Lung microvascular endothelial cell (primary cell): ENCODE measurements at places on chromosomes 6 and 20. TPM values are rescaled to one million over a fixed set of nuclear protein-coding genes. Genes with fewer than 3 reads are reported as not detected.
A peak's percentile ranks its signal among the peaks of the same experiment; 100 is the strongest.

RIPOR2 gene
- under 0.01 TPM in 2 replicates for total RNA-seq

DNA sequence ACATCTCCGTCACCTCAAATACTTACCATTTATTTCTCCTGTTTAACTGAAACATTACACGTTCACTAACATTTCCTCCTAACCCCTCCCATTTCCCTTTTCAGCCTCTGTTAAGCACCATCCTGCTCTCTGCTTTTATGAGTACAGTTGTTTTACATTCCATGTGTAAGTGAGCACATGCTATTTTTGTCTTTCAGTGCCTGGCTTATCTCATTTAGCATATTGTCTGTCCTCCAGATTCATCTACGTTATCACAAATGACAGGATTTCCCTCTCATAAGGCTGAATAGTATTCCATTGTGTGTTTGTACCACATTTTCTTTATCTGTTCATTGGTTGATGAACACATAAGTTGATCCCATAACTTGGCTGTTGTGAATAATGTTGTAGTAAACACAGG, 22.7 kb downstream of the TAF11 start:
- DNase-seq: peak; percentile 89

DNA sequence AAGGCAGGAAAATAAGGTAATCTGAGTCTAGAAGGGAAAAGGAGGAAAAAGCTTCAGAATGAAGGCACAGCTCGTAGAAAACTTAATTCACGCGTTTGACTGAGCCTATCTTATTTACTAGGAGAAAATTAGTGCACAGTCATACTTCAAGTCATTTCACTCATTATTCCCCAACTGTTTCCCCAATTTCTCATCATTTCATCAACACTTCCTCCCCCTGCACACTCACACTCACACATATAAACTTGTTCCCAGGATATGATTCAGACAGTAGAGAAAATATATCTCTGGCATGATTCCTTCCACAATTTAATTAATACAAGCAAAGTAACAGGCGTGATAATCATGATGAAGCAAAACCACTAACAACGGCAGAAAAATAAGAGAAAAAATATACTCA, 94.5 kb upstream of the F13A1 start:
- DNase-seq: no peak

TGM2 gene
- 273 and 343 TPM in 2 replicates for total RNA-seq

DNA sequence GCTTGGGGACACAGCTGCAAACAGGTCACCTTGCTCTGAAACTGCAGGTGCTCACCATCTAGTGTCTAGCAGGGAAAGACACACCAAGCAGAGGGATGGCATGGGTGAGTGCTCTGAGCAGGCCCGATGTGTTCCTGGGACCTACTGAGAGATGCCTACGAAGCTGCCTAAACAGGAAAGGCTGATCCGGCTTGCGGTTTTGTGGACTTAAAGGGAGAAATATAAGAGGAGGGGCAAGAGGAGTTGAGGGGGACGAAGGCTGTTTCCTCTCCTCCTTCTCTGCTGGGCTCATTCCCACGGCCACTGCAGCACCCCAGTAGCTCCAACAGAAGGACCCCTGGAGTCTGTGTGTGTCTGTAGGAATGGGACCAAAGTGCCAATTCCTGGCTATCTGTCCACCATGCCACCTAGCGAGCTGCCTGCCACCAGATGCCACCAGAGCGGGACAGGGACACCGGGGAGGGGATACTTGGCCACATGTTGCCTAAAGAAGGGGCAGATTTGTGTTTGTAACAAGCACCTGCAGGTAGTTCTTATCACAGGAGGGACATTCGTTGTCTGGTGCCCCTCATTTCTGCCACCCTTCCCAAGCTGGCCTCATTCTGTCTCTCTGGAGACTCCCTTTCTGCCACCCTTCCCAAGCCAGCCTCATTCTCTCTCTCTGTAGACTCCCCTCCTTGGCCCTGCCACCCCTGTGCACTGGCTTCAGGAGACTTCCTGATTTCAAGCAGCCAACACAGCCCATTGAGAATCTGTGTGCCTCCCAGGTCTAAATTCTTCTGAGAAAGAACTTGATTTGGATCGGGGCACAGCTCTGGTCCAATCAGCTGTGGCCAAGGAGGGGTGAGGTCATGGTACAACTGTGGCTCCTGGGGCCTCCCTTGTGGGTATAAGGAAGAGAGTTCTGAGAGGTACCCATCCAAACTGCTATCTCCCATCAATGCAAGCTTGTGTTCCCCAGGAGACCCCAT, 221.8 kb downstream of the ANKRD60 start:
- DNase-seq: no peak

- DNase-seq: peak; percentile 90
Observed at GRCh38 chr6:97401533-97401932, 118.5 kb upstream of the MMS22L start.

COL11A2 gene
- under 0.01 and 0.20 TPM in 2 replicates for total RNA-seq

DNA sequence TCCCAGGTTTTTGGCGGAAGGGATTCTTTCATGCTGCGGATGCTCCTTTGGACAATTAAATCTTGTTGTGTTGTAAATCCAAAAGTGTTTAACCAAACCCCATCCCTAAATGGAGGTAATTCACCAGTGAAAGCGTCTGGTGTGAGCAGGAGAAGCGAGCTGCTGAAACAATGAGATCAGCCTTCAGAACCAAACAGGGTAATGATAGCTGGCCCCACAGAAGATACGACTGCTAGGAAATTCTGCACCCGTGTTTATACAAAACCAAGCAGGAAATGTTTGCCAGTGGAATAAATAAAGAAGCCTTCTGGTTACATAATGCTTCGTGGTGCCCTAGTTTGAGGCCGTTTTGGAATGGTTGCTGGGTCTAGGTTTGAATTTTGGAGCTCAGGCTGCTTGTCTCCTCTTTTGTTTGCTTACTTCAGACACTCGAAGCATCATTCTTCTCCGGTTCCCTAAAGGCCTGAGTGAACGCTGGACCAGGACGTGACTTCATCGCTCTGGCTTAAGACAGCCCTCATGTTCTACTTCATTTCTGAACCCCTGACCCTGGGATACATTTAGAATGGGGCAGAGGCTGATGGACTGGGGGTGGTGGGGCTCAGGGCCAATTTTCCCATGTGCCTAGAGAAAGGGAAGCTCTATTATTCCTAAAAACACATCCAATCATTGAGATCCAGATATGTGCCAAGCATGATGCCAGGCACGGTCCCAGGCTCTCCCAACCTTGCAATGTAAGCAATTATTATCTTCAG, 61.6 kb upstream of the JAG1 start:
- DNase-seq: peak; percentile 14

DNA sequence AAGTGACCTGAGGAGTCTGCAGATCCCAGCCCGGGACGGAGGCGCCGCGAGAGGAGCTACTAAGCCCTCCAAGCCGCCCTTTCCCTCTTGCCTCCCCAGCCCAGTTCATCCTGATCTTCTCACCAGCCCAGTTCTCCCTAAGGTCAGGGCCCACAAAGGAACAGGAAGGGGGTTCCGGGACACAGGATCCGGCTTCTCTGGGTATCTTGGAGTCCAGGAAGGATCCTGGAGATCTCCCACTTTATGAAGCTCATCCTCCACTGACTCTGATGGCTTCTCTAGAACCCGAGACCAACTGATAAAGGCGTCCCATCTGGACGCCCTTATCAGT, 36.9 kb upstream of the HLA-C start:
- no peak for DNase-seq

GRCh38 chr6:33481192-33481591, 26.8 kb downstream of the ZBTB9 start:
- no peak for DNase-seq

GRCh38 chr20:21353236-21353635, 44.1 kb downstream of the NKX2-4 start:
- peak; percentile 52 for DNase-seq

OPN5 gene
- total RNA-seq: not detected in 2 replicates

GRCh38 chr6:137272403-137272802, 53.2 kb upstream of the IFNGR1 start:
- no peak for DNase-seq

DNA sequence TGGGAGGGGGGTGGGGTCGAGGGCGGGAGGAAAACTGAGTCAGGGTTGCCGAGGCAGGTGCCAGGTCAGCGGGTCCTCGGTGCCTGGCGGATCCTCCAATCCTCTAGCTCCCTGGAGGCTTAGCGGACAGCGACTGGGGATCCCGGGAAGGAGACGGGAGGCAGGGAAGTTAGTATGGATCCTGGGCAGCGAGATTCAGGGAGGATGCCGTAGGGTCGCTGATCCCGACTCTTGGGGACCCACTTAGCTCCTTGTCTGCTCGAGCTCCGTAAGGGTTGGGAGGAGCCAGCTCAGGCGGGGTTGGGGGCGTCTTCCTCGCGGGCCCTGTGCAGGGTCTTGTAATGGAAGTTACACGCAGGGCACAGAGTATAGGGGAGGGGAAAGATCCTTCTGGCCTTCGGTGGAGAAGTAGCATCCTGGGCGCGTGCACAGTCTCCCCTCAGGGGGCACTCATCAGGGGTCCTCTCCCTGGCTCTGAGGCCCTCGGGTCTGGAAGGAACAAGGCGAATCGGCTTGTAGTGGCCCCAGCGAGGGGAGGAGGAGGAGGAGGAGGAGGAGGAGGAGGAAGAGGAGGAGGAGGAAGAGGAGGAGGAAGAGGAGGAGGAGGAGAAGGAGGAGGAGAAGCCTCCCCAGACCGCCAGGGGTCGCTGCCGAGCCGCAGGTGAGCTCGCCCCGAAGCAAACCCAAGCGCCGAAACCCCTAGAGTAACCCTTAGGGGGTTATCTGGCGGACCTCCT, 6.4 kb upstream of the SLC12A5 start:
- DNase-seq: peak; percentile 46

DNA sequence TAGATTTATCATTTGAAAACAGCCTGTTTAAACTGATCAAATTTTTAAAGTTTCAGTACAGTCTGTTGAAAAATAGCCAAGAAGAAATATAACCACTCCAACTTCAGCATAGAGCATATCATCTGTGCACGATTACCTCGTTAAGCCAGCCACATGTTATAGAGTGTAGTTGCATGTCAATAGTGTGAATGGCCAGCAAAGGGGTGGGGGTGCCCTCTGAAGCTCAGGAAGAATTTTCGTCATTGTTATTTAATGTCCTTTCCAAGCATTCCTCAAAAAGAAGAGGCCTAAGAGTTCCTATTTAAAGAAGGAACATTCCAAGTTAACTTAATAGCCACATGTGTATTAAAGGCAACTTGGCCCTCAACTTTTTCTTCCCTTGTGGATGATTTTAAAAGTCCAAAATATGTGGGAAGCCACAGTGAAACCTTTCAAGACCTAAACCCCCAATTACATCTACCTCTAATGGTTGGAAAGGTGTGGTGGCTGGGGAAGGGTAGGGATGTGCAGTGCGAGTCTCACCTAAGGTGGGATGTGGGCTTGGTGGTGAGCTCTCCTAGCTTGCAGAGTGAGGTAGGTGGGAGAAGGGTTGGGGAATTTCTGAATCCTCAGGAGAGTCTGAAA, 1.8 kb upstream of the CCN2 start:
- no peak for DNase-seq

- no peak for DNase-seq
Observed at GRCh38 chr20:51461306-51461705, 81.2 kb downstream of the NFATC2 start.

PHACTR3 gene
- 1.6 and 3.1 TPM in 2 replicates for total RNA-seq

LY6G6C gene
- not detected in 2 replicates for total RNA-seq

DNA sequence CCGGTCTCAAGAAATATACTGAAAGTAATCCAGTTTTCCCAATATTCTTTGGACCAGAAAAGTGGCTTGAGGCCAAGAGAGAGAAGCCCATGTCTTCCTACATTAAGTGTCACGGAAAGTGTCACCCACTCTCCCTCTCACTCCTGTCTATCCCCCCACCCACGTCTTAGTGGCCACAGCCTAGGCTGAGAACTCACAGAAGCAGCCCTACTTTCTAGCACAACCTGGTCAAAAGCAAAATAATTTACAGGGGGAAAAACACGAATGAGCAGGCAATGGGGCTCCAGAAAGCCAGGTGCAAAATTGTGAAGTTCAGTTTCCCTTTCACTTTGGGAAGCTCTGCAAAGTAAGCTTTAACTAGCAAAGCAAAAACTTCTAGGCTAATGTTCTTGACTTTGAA, 118.0 kb downstream of the OPRM1 start:
- DNase-seq: no peak

OOEP gene
- total RNA-seq: under 0.01 TPM in 1 of 2 replicates, not detected in the other

OTOR gene
- not detected in 2 replicates for total RNA-seq

DNA sequence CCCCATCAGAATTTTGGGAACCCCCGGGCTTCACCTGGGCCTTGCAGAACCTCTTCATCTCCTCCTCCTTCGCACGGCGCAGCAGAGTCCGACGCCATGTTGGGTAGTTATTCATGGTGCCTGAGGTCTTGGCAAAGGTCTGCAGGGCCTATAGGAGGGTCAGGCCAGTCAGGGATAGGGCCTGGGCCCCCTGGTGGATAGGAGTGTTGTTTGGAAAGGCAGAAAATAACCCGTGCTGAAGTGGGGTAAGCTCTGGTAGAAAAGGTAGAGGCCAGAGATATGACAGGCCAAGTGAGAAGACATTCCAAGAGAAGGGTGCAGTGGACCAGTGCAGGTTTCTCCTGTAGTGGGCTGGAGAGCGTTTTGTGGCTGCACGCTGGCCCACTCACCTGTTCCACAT, 4.9 kb downstream of the SMPD2 start:
- DNase-seq: no peak

DNA sequence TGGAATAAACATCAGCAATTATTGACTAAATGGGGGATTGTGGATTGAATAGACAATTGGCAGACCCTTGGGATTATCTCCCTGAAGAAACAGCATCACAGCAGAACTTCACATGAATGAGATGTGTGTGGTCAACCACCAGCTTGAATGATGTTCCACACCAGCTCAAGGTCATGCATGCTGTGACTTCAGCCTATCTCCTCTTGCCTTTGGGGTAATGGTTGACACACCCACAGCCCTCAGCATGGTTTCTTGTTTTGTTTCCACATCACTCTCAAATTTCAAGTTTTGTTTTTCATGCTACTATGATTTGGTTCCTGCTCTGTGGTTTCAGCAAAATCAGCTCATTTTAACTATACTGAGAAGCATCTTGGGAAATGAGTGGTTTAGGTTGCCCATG, 94.3 kb downstream of the PAK5 start:
- no peak for DNase-seq

- peak; percentile 49 for DNase-seq
Observed at GRCh38 chr6:63923139-63923739, 287.6 kb downstream of the PHF3 start.

LRRN4 gene
- not detected in 2 replicates for total RNA-seq

MEI4 gene
- total RNA-seq: not detected in 2 replicates

GRCh38 chr20:34190679-34191090, 50.5 kb upstream of the ASIP start:
- DNase-seq: peak; percentile 84

DNA sequence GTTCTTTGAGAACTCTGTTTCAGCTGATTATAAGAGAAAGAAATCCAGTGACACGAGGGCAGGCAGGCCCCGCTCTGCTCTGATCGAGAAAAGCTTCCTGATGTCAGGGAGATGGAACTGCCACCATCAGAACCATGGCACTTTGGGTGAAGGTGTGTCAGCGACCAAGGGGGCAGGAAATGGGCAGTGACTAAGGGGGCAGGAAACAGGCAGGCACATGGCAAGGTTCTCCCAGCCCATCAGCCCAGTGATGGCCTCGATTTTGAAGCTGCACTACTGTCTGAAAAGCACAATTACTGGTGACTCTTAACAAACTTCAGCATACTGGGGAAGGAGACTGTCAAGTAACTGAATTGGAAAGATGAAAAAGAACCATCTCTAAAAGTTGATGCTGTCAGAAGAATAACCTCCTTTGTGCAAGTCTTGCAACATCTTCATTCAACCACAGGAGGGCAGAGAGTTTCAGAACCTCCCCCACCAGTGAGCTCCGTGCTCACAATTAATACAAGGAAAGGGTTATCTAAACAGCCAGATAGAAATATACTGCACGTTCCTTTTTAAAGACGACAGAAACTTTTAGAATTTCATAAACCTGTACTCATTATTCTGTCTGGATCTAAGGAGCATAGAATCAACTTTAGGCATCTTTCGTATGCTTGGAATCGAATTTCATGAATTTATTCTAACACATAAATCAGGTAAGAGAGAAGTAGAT, 39.1 kb downstream of the TMX4 start:
- DNase-seq: peak; percentile 60

- no peak for DNase-seq
Observed at GRCh38 chr6:125752773-125753172, 3.3 kb downstream of the HEY2 start.
